HEK293T (cell line): ENCODE measurements at places on chromosomes 6 and 20.

- DNase-seq = no peak
Measured at GRCh38 chr6:105900125-105900937, 185.8 kb upstream of the PRDM1 start.

DNA sequence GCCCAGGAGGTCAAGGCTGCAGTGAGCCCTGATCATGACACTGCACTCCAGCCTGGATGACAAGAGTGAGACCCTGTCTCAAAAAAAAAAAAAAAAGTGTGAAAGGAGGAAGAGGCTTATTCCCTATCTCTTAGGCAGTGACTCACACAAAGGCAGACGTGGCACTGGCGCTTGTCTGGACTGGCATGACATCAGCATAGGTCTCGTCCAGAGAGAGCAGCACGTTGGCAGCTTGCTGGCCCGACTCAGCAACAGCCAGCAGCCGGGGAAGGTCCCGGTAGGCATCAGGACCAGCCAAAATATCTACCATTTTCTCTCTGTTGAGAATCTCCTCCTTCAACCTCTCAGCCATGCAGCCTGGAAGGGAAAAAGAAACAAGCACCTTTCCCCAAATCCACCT lies 14.1 kb downstream of the CDK5RAP1 start:
- DNase-seq = no peak

- no peak for DNase-seq
Measured at GRCh38 chr6:130466748-130467061, 100.9 kb downstream of the TMEM200A start.

DNA sequence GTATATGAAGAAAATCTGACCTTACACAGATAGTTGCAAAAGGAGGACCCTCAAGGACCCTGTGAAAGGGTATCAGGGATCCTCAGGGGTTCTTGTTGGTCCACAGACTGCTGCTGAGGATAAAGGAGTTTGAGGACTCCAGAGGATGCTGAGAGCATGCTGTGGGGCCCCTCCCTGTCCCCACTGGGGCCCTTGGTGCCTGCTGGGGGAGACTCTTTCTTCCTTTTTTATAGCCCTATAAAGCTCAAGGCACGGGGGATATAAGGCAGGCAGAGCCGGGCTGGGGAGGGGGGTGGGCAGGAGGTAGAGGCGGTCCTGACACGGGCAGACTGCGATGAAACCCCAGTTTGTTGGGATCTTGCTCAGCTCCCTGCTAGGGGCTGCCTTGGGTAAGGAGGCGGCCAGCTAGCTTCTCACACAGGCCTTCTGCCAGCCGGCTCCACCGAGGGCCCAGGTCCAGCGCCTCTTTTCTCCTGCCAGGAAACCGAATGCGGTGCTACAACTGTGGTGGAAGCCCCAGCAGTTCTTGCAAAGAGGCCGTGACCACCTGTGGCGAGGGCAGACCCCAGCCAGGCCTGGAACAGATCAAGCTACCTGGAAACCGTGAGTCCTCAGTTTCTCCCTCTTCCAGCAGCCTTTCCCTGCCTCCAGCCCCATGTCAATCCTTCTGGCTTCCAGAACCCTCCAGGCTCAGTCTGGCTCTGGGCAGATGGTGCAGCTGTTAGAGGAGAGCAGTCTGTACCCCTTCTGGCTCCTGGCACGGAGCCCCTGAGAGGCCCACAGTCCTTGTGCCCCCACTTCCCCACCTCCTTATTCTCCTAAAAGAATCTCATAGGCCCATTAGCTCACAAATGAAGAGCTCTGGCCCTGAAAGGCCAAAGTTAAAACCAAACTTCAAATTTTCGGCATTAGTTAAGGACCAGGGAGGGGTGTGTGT lies at the start of gene LY6G6D:
Gene LY6G6D, plus strand, starts transcription at position 327 of the 937 bp plus-strand sequence. Its CDS starts 8 bp downstream, at position 335.
- no peak for DNase-seq

- no peak for DNase-seq
Measured at GRCh38 chr20:58876437-58876836, 23.9 kb downstream of the GNAS start.

- DNase-seq = no peak
Measured at GRCh38 chr6:127737768-127738167, 160.8 kb downstream of the C6orf58 start.

DNA sequence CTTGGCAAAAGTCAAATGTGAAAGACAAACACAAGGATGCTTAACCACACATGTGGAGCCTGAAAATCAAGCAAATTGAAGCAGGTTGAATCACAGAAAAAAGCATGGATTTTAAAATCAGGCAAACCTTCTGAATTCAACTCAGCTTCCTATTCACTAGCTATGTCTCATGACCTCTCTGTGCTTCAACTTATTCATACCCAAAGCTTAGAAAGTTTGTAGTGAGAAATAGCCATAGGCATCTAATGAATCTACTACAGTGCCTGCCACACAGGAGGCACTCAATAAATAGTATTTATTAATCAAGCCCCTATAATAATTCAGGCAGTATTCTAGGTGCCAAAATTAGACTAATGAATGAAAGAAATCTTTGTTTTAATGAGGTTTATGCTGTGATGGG lies 112.2 kb upstream of the TNFAIP3 start:
- no peak for DNase-seq

GRCh38 chr6:52881662-52881995 lies 27.9 kb downstream of the GSTA3 start:
- no peak for DNase-seq

- DNase-seq = no peak
Measured at GRCh38 chr20:63085151-63085861, 78.5 kb upstream of the BHLHE23 start.

GRCh38 chr20:32634041-32634805 lies 39.5 kb downstream of the C20orf203 start:
- no peak for DNase-seq

GRCh38 chr20:9583151-9583550 lies 68.8 kb downstream of the LAMP5 start:
- no peak for DNase-seq

DNA sequence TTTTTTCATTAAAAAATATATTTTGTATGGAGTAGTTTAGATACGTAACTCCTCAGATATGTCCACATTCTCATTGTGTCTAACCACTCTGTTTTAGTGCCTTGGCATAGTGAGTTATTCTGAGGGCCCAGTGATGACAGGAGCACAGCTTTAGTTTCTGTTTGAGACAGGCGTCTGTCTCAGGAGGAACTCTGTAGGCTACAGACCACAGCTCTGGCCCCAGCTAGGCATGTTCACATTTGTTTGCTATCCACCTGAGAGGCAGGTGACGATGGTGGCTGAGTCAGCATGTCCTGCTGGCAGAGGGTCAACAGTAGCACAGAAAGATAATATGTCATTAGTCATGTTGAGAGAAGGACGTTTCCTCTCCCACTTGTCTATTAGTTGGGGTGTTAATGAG lies 16.3 kb downstream of the LRRC1 start:
- DNase-seq = no peak

DNA sequence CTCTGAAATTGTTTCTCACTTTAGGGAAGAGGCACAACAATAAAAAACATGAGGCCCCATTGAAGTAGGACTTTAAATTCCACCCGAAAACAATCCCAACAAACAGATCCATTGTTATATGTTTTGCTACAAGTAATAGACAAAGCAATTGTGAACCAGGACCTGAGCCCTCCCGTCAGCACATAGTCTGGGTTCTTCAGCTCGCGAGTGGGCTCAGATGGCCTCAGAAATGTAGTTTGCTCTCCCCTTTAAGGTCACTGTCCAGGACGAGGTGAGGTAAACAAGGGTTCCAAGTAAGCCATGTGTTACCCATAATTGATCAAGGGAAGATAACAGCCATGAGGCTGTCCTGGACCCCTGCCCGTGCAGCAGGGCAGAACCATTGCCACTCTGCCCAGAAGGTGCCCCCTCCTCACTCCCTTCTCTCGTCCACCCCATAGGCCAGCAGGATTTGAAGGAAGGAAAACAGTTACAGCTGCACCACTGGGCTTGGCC lies 160.1 kb upstream of the QKI start:
- no peak for DNase-seq

DNA sequence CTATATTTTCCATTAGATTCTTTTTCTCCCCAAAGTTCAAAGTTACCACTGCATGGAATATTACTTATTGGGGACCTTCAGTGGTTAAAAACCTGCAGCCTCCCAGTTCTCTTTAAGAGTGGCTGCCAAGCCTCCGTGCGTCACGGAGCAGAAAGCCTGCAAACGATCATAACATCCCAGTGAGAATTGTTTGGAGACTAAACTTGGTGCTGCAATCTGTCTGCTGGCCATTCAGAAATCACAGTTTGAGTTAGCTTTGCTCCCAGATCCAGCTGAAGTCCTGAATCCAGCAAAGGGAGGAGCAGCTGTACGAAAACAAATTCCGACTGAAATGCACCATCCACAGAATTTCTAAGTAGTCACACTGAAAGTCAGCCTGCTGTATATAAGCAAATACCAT lies 213.5 kb upstream of the PDE10A start:
- no peak for DNase-seq

DNA sequence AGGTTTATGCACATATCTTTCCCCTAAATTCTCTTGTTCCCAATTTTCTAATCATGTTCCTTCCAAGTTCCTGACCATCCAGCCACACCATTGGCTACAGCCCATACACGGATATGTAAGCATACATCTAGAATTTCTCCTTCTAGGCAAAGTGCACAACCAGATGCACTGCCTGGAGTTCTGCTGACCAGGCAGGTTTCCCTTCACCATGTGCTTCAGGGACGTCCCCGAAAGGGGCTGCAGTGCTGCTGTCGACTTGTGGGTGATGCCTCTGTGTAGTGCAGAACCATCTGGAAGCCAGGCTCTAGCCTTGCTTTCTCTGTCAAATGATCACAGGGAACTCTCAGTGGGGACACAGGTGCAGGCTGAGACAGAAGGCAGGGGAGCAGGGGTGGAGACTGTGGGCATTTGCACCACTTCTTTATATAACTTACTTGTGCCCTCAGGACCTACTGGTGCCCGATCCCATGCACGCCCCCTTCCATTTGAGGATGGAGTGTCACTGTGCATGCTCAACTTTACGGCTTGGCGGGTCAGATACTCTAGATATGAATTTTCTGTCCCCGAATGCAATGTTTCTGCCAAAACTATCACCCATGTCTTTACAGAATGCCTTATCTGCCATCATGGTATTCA lies 37.5 kb upstream of the SMOC2 start:
- no peak for DNase-seq

- no peak for DNase-seq
Measured at GRCh38 chr6:130975325-130975724, 87.7 kb downstream of the EPB41L2 start.

GRCh38 chr6:79872986-79873385 lies 74.4 kb downstream of the ELOVL4 start:
- DNase-seq = no peak

GRCh38 chr20:58366866-58367265 lies 22.2 kb upstream of the VAPB start:
- no peak for DNase-seq

GRCh38 chr6:115765966-115766365 lies 294.7 kb downstream of the FRK start:
- DNase-seq = no peak

GRCh38 chr6:53686355-53686940 lies 20.9 kb upstream of the KLHL31 start:
- no peak for DNase-seq

DNA sequence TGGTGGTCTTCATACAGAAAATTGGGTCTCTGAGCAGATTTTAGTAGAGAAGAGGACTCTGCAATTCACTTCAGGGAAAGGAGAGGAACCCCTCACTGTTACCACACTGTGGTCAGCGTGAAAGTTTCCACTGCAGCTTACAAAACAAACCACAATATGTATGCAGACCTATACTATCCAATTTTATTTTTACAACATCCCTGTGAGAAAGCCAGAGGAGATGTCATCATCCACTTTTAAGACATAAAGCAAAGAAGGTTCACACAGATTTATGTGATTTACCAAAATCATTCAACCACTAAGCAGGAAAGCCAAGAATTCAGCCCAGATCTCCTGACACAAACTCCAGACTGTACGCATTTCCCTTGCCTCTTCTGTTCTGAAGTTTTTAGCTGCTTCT lies 442.4 kb downstream of the FRK start:
- no peak for DNase-seq

DNA sequence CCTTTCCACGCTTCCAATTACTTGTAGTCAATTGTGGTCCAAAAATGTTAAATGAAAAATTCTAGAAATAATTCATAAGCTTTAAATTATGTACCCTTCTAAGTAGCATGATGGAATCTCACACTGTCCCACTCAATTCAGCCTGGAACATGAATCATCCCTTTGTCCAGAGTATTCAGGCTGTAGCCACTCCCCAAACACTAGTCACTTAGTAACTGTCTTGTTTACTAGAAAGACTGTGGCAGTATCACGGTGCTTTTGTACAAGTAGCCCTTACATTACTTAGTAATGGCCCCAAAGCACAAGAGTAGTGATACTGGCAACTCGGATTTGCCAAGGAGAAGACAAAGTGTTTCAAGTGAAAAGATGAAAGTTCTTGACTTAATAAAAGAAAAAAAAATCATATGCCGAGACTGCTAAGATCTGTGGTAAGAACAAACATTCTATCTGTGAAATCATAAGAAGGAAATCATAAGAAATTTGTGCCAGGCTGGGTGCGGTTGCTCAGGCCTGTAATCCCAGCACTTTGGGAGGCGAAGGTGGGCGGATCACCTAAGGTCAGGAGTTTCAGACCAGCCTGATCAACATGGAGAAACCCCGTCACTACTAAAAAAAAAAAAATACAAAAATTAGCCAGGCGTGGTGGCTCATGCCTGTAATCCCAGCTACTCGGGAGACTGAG lies 168.5 kb upstream of the SIM1 start:
- DNase-seq = no peak

DNA sequence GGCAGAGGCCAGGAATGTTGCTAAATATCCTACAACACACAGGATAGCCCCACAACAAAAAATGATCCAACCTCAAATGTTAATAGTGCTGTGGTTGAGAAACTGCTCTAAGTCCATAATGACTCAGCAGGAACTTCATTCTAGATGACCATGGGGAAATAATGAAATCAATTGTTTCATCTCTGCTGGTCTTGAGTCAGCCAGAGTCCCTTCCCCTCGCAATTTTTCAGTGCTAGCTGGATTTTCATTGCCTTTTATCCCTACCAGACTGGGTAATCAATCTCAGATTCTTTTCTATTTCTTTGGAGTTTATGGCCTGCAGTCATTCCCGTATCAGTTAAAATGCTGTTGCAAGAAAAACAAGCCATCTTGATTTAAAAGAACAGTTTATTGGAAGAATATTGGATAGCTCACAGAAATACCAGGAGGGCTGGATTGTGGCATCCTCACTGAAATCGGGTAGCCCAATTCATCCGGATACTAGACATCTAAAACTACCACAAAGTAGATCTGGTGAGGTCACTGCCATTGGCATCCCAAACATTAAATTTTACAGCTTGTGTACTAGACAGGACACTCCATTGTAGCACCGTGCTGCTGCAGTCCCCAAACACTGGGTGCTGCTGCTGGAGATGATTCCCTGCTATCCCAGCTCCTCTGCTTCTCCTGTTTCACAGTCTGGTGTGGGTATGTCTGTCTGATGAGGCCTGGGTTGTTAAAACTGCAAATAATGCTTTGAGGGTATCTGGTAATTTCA lies 30.3 kb upstream of the POPDC3 start:
- no peak for DNase-seq

GRCh38 chr6:78832091-78832808 lies 35.1 kb upstream of the IRAK1BP1 start:
- DNase-seq = no peak

- no peak for DNase-seq
Measured at GRCh38 chr6:168583126-168583525, 142.1 kb downstream of the SMOC2 start.
